ENCODE measurements at places on chromosomes 2 and 18.

DNA sequence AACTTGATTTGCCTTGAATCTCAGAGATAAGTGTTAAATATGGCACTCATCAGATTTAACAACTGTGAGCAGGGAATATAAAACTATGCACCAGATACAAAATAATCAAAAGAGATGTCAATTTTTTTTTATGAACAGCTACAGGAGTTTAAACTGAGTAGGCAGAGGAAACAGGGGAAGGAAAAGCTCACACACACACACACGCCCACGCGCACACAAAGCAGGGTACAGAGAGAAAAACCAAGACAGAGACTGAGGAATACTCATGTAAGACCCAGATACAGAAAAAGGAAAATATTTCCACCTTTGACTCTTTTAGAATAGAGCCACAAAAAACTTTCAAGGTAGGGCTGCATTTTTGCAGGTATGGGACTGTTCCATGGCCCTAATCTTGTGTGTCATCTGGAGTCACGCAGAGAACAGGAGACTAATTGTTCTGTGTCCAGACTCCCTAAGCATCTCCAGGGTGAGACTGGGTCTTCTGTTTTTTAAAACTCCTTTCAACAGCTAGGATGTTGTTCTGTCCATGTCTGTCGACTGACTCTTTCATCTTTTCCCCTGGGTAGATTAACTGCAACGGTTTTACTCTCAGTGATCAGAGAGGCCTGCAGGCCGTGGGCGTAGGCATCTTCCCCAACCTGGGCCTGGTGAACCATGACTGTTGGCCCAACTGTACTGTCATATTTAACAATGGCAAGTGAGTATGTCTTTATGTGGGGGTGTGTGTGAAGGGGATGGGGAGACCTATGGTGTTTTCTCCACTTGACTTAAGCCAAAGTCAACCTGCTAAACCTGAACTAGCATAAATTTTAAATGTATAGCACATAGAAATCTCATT is 23.0 kb downstream of the SMYD1 start:
- DNase-seq, result no peak

DNA sequence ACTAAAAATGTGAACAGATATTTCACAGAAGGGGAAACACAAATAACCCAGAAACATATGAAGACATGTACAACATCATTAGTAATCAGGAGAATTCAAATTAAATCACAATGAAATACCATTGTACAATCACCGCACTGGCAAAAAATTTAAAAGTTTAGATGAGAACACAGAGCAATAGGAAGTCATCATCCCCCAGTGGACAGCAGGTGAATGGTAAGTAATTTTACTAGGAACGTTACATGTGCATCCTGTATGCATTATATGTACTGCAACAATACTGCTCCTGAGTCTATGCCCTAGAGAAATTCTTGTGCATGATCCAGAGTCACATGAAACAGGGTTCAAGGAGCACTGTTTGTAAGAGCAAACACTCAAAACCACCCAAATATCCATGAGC is 713.8 kb downstream of the NRXN1 start:
- no peak for DNase-seq

- no peak for DNase-seq
These were observed 55.5 kb downstream of the PRKCE start for GRCh38 chr2:45707006-45707405.

- no peak for DNase-seq
These were observed 217.0 kb downstream of the SPP2 start for GRCh38 chr2:234267534-234267933.

DNA sequence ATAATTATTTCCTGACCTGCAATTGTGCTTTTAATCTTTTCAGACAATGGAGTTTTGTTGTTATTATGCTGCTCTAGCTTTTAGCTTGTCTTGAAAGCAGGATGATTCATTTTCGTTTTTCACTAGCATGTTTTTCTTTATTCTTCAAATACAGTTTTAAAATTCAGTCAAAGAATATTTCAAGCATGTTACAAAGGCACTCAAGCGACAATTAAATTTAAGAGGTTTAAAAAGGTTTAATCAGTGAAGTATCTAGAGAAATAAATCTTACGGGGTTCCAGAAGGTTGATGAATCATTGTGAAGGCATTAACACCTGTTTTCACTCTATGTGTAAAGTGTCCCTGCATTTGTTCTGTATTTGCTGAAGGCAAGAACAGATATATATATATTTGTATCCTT is 390.7 kb upstream of the TMEFF2 start:
- no peak for DNase-seq

GRCh38 chr18:32442575-32442974 is 28.1 kb downstream of the GAREM1 start:
- DNase-seq, result no peak

DNA sequence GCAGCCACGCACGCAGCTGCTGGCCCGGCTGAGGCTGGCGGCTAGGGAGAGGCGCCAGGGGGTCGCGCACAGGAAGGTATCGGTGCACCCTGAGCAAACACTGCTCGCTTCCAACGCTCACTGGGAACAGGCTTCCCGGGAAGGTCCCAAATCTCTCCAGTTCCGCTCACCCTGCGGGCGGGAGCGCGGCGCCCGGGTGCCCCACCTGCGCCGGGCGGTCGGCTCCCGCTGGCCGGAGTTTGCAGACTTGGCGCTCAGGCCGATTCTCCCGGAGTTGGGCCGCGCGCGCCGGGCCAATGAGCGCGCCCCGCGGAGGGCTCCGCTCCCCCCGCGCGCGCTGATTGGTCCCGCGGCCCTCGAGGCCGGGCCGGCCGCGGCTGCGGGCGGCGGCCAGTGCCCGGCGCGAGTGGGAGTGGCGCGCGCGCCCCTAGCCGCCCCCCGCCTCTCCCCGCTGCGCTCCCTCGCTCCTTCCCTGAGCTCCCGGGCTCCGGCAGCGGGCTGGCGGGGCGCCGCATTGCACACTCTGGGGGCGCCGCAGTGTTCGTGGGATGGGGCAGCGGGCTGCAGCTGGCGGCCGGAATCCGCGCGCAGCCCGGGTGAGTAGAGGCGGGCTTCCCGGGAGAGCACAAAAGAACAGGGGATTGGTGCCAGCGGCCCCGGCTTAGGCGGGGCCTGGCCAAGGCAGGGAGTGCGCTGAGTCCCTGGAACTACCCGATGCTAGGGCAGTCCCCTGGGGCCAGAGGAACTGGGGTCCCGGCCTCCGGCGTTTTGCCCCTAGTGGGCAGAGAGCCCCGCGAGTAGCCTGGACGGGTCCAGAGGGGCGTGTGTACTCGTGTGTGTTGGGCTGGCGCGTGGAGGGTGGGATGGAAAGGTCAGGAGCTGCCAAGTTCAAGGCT is at the start of gene LYPD6:
LYPD6 (plus strand) TSS at position 461 of the 896 bp plus-strand sequence. CDS start 107,122 bp downstream, outside the sequence.
- DNase-seq, result peak; percentile 88

Data from hepatic stellate cell (primary cell).